Activated CD8-positive, alpha-beta memory T cell treated with anti-CD3 and anti-CD28 coated beads, Interleukin-2, amount 10 ng/mL, durations not matched to agents 7 days and 5 days (primary cell): ENCODE measurements at places on chromosomes 3 and 15. TPM values are rescaled to one million over a fixed set of nuclear protein-coding genes. Genes with fewer than 3 reads are reported as not detected.

DNA sequence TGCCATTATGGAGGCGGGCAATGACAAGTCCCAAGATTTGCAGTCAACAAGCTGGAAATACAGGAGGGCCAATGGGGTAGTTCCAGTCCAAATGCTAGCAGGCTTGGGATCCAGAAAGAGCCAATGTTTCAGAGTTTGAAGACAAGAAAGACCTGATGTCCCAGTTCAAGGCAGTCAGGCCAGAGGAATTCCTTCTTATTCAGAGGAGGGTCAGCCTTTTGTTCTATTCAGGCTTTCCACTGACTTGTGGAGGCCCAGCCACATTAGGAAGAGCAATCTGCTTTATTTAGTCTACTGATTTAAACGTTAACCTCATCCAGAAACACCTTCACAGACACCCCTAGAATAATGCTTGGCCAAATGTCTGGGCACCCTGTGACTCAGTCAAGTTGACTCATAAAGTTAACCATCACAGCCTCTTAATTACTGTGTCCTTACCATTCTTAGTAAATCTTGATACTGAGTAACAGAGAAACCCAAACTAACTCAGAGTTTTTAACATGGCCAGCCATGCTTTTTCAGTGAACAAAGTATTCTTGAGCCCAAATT lies 50.9 kb upstream of the NPHP3 start:
- H3K4me3 ChIP-seq: no peak overlapping the region
- no peak for DNase-seq
- no peaks in the 10 kb centered on the region for H3K36me3 ChIP-seq
- peaks cover 7% of the 10 kb centered on the region for H3K27me3 ChIP-seq

GRCh38 chr15:29917600-29918597 lies 95.6 kb upstream of the TJP1 start:
- H3K4me3 ChIP-seq: no peak overlapping the region
- H3K27ac ChIP-seq: no peak overlapping the region
- H3K36me3 ChIP-seq: no peaks in the 10 kb centered on the region
- DNase-seq: no peak
- H3K4me1 ChIP-seq: no peaks in the 10 kb centered on the region

- H3K36me3 ChIP-seq: no peaks in the 10 kb centered on the region
- H3K4me1 ChIP-seq: peaks cover 40% of the 10 kb centered on the region
These were observed 4.0 kb downstream of the ANKDD1A start for GRCh38 chr15:64915518-64916227.

DNA sequence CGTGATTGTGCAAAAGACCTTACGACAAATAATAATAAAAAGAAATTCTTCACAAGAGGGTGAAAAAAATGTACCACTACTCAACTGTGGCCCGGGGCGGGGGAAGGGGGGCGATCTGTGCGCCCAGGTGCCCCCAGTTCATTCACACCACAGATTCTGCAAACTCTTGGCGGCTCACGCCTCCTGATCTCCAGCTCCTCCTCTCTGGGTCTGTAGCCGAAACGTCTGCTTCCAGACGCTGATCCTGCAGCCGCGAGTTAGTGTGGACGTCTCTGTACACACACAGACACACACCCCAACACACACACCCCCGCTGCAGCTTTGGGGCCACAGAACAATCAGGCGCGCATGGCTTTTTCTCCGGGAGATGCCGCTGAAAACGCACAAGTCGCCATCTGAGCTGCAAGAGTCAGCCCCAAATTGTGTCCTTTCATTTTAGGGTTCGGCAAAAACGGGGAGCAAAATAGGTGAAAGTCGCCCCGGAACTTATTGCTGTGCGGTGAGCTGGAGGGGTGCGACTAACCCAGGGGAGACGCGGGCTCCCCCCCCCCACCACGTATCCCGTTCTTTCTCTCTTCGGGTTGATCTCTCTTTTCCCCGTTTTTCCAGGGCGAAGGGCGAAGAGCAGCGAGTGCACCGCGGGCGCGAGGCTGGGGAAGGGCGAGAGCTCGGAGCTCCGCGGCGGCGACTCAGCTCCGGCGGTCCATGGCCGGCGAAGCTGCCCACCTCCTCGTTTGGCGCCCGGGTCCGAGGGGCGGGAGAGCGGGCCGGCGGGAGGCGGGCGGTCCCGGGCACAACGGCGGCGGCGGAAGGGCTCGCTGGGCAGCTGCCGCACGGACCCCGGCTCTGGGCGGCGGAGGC lies 505 bp upstream of the WNT5A start:
- H3K27me3 ChIP-seq: peaks cover 76% of the 10 kb centered on the region
- peak overlapping the region; percentile 32 for H3K27ac ChIP-seq
- peaks cover 14% of the 10 kb centered on the region for H3K4me1 ChIP-seq
- no peak for DNase-seq

GRCh38 chr3:179743913-179744312 lies 91.1 kb downstream of the USP13 start:
- no peak for DNase-seq
- no peaks in the 10 kb centered on the region for H3K27me3 ChIP-seq

- no peak overlapping the region for H3K4me3 ChIP-seq
- no peak overlapping the region for H3K27ac ChIP-seq
- no peak for DNase-seq
- no peaks in the 10 kb centered on the region for H3K27me3 ChIP-seq
- H3K36me3 ChIP-seq: no peaks in the 10 kb centered on the region
These were observed 137.0 kb downstream of the KLF13 start for GRCh38 chr15:31463521-31464102.

- DNase-seq: peak; percentile 62
- H3K4me1 ChIP-seq: peaks cover 15% of the 10 kb centered on the region
- H3K36me3 ChIP-seq: peaks cover 4% of the 10 kb centered on the region
- H3K27ac ChIP-seq: peak overlapping the region; percentile 81
- H3K27me3 ChIP-seq: peaks cover 15% of the 10 kb centered on the region
These were observed 218.6 kb downstream of the PDCD6IP start for GRCh38 chr3:34016925-34017587.

- H3K36me3 ChIP-seq: peaks cover 31% of the 10 kb centered on the region
- H3K27me3 ChIP-seq: no peaks in the 10 kb centered on the region
- DNase-seq: no peak
- peak overlapping the region; percentile 72 for H3K27ac ChIP-seq
- no peak overlapping the region for H3K4me3 ChIP-seq
- peaks cover 22% of the 10 kb centered on the region for H3K4me1 ChIP-seq
These were observed 17.4 kb downstream of the NBEAL2 start for GRCh38 chr3:46996689-46997452.

GRCh38 chr15:28950916-28951315 lies 65.1 kb downstream of the APBA2 start:
- no peak overlapping the region for H3K27ac ChIP-seq
- no peaks in the 10 kb centered on the region for H3K36me3 ChIP-seq
- peaks cover 34% of the 10 kb centered on the region for H3K27me3 ChIP-seq
- no peak for DNase-seq
- peaks cover 61% of the 10 kb centered on the region for H3K4me1 ChIP-seq

- no peaks in the 10 kb centered on the region for H3K27me3 ChIP-seq
- no peak overlapping the region for H3K4me3 ChIP-seq
- DNase-seq: no peak
- H3K27ac ChIP-seq: no peak overlapping the region
- H3K36me3 ChIP-seq: peaks cover 25% of the 10 kb centered on the region
These were observed 6.4 kb downstream of the CLN6 start for GRCh38 chr15:68223171-68223570.

- no peaks in the 10 kb centered on the region for H3K4me1 ChIP-seq
- H3K27ac ChIP-seq: no peak overlapping the region
- no peaks in the 10 kb centered on the region for H3K36me3 ChIP-seq
- H3K4me3 ChIP-seq: no peak overlapping the region
- no peak for DNase-seq
These were observed 54.2 kb upstream of the SEMA6D start for GRCh38 chr15:47663101-47663500.

DNA sequence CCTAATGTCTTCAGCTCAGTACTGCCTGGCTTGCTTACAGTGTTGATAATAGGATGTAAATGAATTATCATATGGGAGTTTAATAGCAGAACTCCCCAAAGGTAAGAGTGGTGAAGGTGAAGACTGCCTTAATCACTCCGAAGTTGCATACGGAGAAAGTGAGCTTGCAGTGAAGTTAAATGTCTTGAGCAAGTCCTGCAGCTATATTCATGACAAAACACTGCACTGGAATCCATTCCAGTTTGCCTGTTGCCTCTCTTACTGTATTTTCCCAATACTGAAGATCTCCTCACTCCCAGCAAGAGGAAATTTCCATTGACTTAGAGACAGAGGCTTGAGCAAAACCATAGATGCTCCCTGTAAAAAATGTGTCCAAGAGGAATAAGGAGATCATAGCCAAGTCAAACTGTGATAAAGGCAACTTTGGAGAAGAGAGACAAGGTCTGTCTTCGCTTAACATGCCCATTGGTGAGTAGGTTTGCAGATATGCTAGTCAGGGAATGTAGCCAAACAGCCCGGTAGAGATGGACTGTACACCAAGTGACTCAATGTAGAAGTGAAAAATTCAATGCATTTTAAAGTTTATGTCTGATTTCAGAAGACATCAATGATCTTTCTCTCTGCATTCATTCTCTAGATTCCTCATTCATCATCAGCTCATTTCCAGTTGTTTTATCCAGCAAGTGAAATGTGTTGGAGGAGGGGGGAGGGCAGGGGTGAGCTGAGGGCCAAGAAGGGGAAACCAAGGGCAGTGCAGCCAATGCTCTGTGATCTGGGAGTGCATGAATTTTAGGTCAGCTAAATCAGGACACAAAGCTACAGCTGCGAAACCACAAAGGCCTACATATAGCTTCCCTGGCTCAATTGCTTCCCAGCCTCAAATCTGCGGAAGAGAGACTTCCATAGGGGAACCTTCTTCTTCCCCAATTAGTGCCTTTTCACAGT lies 667.1 kb upstream of the NR2F2 start:
- H3K36me3 ChIP-seq: no peaks in the 10 kb centered on the region
- no peak overlapping the region for H3K27ac ChIP-seq
- no peak for DNase-seq

DNA sequence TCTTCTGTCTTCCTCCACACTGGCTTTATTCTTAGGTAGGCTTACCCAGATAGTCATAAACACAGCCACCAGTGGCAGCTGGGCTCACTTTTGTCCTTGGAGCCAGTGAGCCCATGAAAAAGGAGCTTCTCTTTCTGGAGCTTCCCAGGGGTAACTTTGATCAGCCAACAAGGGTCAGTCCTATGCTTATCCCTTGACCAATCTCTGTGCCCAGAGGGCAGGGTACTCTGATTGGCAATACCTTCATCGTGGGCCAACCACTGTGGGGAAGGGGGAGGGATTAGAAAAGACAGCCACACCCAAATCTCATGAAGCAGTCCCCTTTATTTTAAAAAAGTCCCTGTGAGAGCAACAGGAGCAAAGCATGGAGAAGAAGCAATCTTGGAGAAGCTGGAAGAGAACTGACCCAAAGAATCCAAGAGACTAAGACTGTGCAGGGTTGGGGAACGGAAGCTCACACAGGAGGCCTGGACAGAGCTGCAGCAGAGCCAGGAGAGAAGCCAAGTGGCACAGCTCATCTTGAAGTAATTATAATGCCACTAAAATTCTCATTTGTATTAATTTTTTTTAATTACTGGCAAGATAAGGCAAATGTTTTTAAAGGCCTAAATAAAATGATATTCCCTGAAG lies 70.4 kb downstream of the SSUH2 start:
- no peaks in the 10 kb centered on the region for H3K27me3 ChIP-seq
- peaks cover 14% of the 10 kb centered on the region for H3K4me1 ChIP-seq
- H3K4me3 ChIP-seq: no peak overlapping the region
- no peak for DNase-seq
- H3K27ac ChIP-seq: no peak overlapping the region

- no peaks in the 10 kb centered on the region for H3K36me3 ChIP-seq
- DNase-seq: no peak
- H3K4me1 ChIP-seq: no peaks in the 10 kb centered on the region
- no peak overlapping the region for H3K4me3 ChIP-seq
These were observed 1015.8 kb upstream of the EPHA6 start for GRCh38 chr3:95798628-95799027.

DNA sequence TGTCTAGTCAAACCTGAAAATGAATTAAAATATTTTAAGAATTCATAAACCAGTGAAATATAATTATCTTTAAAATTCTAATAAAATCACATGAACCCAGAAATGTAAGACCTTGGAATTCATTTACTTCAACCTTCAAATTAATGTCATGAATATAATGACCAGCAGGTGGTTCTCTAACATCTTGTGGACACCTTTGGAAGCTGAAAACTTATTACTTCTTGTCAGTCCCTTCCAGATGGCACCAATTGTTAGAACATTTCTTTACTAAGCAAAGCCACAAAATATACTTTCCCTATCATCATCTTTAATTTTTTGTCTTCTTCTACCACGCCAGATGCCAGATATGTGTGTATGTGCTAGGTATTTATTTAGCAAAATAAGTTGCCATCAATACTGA lies 240.0 kb downstream of the MBNL1 start:
- peaks cover under 1% of the 10 kb centered on the region for H3K36me3 ChIP-seq
- no peak overlapping the region for H3K27ac ChIP-seq
- peaks cover 33% of the 10 kb centered on the region for H3K4me1 ChIP-seq
- no peak overlapping the region for H3K4me3 ChIP-seq

DNA sequence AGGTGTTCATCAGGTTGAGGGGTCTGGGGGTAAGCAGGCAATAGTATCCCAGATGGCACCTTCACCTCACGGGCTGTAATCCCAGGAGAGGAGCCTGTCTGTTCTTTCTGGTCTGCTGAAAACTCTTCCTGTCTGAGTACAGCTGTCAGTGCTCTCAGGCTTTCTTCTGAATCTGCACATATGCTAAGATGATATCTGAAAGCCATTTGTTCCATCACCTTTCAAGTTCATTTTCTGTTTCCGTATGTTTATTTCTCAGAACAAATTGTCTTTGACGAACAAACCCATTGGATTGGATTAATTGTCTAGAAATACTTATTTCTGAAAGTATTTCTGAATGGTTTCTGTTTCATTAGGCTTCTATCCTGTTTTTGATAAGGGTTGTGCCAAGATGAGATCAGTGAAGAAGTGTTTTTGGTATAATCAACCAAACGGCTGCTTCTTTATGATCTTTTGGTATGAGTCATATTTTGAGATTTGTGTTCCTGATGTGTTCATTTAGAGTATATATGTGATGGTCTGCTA lies 13.3 kb downstream of the ZNF592 start:
- peaks cover 9% of the 10 kb centered on the region for H3K4me1 ChIP-seq
- DNase-seq: no peak
- H3K27ac ChIP-seq: no peak overlapping the region
- peaks cover 12% of the 10 kb centered on the region for H3K36me3 ChIP-seq

DNA sequence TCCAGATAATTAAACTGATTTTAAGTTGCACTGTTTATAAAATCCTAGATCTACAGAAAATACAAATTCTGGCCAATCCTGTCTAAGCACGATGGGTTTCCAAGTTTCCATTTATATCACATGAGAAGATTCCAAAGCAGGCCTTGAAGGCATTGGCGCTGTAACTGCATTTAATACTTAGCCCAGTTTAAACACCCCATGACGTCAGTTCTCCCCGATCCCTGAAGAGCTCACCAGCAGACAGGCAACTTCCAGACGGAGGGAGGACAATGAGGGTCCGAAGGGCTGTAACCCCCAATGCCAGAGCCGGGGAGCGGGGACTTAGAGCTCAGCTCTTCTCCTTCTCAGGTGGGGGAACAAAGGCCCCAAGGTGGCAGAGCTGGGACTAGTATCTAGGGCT lies 117.3 kb downstream of the XXYLT1 start:
- DNase-seq: no peak
- H3K27ac ChIP-seq: no peak overlapping the region
- peaks cover 27% of the 10 kb centered on the region for H3K4me1 ChIP-seq
- H3K27me3 ChIP-seq: no peaks in the 10 kb centered on the region

GRCh38 chr3:71681224-71681668 lies 44.0 kb downstream of the EIF4E3 start:
- H3K36me3 ChIP-seq: peaks cover 25% of the 10 kb centered on the region
- no peaks in the 10 kb centered on the region for H3K27me3 ChIP-seq
- H3K27ac ChIP-seq: no peak overlapping the region
- DNase-seq: no peak

The MBD4 gene
- total RNA-seq: 51.9 TPM

The STAG1 gene
- 44.8 TPM for total RNA-seq

The CCPG1 gene
- 19.2 TPM for total RNA-seq

The ACAN gene
- total RNA-seq: not detected

The IL17RE gene
- 0.68 TPM for total RNA-seq

The FSIP1 gene
- total RNA-seq: 0.56 TPM

The VWA5B2 gene
- total RNA-seq: not detected

The USF3 gene
- 15.2 TPM for total RNA-seq
